Panc1 (cell line): ENCODE measurements at places on chromosomes 2 and 18. TPM values are rescaled to one million over a fixed set of nuclear protein-coding genes. Genes with fewer than 3 reads are reported as not detected.

DNA sequence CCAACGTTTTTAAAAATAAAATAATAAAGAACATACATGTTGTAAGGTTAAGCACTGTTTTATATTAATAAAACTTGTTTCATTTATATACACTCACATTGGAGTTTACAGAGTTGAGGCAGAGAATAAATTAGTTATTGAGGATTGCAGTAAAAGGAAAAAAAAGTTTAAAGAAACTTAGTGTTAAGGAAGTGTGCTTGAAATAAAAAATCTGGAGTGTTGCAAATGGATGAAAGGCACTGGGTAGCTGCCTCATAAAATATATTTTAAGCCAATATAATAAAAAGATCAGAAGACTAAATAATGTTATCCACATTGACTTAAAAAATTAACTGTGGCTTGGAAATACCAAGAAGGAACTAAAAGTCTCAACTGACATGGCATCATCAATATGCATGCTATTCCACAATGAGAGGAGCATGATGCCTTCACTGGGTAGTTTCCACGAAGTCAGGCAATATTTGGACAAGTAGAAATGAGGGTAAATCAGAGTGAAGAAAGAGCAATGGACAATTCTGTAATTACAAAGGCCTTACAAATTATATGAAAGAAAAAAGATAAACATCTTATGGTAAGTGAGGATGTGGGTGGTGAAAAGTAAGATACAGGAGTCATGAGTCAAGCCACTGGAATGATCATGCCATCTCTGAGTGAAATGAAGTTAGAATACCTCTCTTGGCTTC is 2.5 kb downstream of the GALNT3 start:
- DNase-seq = no peak

DNA sequence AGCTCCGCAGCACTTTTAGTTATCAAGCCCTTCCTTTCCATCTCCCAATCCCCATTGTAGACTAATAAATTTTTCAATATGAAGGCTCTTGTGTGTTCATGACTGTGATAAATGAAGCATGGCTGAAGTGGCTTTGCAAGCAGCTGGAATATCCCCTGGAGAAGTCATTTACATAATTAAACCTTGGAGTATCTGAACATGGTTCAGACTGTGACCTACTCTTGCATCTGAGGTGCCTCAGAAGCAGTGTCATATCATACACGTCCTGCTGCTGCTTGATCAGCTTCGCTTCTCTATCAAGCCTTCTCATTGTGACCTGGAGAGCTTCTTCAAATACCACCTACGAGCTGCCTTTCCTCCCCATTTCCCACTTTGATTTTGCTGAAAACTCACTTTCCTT is 48.4 kb upstream of the ZNF397 start:
- DNase-seq = no peak

DNA sequence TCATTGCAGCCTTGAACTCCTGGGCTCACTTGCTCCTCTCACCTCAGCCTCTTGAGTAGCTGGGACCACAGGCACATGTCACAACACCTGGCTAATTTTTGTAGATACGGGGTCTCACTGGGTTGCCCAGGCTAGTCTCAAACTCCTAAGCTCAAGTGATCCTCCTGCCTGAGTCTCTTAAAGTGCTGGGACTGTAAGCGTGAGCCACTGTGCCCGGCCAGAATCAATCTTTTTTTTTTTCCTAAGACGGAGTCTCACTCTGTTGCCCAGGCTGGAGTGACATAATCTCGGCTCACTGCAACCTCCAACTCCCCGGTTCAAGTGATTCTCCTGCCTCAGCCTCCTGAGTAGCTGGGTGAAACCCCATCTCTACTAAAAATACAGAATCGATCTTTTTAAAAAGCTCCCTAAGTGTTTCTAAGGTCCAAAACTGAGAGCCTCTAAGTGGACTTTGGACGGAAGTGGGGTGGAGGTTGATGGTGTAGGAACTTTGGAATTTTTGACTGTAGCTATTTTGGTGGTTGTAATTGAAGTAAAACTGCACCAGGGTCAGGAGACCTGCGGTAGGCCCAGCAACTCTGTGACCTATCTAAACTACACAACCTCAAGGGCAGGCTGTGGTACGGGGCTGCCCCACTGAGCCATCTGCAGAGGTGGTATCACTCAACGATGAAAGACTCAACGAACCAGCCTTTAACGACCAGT is 82.9 kb downstream of the POLR1A start:
- no peak for DNase-seq

GRCh38 chr2:16223841-16224177 is 283.5 kb downstream of the MYCN start:
- no peak for DNase-seq

- DNase-seq = no peak
Measured at GRCh38 chr2:121182520-121182919, 102.5 kb downstream of the TFCP2L1 start.

- DNase-seq = no peak
Measured at GRCh38 chr2:26059542-26059941, 25.7 kb downstream of the RAB10 start.

DNA sequence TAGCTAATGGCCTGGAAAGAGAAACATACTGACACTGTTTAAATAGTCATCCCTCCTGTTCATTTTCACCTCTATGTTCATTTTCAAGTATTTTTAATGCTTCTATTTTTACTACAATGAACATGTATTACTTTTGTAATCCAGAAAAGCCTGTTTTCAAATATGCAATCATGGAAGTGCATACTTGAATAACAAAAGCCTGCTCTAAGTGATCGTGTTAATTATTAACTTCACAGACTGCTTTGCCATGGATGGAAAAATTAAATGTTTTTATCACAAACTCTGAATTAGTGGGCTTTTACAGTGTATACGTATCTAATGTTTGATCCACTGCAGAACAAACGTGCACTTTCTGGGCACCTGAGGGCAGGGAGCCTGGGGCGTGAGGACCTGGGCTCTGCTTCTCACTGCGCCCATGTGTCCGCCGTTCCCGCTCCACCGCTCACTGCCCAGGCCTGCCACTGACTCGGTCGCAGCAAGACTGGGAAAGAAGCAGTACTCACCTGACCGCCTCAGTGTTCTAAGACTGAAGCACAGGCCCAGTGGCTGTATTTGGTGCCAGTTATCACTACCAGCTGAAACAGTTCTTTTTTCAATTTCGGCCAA is 80.6 kb downstream of the UXS1 start:
- DNase-seq = no peak

- DNase-seq = no peak
Measured at GRCh38 chr2:233498126-233498525, 68.5 kb downstream of the USP40 start.

DNA sequence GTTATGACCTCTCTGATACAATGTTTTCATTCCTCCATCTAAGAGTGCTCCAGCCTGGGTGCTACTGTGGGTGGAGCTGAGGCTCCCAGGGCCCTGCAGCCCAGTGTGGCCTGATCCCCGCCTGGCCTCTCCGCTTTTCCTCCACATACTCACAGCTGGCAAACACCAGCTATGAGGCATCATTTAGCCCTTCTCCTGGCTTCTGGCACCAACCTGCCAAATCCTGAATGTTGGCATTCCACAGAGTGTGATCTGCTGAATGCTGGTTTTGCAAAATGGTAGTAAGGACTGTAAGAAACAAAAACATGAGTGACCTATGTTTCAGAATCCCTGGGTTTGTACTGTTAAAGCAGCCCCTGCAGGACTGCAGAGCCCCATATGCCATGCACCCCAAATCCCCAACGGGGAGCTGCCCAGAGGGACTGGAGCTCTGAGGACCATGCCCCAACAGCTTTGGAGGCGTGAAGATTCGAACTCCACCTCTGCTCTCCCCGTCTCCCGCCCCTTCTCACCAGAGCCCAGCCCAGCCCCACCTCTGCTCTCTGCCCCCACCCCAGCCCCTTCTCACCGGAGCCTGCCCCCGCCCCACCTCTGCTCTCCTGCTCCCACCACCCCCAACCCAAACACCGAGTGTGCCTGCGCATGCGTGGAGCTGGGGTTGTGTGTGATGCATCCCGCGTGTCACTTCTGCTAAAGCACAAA is 4.2 kb downstream of the SLC66A2 start:
- DNase-seq = no peak

- no peak for DNase-seq
Measured at GRCh38 chr2:215832791-215833190, 180.6 kb downstream of the MREG start.

- no peak for DNase-seq
Measured at GRCh38 chr2:242065426-242065825, 195.9 kb downstream of the RTP5 start.

DNA sequence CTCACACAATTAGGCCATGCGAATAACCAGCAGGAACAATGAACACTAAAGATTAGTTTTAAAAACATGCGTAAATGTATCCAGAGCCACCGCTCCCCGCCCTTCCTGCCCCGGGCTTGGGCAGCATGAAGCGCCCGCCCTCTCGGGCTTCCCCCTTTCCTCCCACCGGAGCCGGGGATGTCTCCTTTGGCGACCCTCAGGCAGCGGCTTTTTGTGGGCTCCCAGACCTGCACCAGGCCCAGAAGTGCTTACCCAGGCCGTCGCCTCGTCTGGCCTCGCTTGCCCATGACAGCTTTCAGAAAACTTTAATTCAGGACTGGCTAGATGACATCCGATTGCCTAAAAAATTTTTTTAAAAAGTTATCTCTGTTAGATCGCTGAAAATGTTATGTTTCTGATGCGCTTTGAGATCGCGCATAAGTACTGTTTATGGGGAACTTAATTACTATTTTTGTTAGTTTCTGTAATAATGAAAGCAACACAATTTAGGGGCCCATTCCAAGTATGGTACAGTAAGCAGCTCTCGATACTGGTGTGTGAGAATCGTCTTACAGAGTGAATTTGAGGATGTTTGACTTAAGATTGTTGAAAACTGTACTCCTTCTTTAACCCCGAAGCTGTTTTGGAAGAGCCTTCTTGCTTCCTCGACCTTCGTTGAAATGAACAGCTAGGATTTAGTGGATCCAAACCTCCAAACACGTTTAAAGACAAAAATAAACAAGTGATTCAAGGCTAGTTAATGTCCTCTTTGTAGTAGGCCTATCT is 1.1 kb downstream of the MAP3K20 start:
- no peak for DNase-seq

GRCh38 chr2:45009928-45010701 is 863 bp upstream of the SIX2 start:
- DNase-seq = no peak

DNA sequence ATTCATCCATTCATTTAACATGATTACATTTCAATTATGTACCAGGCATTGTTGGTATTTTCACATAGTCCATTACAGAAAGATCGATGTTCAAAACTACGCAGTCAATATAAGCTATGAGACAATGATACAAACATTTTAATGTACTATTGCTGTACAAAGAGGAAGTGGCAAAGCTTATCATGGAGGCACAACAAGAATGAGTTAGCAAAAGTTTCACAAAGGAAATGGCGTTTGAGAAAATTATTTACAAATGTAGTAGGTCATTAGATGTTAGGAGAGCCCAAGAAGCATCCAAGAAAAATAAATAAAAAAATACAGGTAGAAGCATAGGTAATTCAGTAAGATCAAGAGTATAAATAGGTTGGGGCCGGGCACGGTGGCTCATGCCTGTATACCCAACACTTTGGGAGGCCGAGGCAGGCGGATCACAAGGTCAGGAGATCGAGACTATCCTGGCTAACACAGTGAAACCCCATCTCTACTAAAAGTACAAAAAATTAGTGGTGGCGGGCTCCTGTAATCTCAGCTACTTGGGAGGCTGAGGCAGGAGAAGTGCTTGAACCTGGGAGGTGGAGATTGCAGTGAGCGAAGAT is 1730.8 kb upstream of the CELF4 start:
- no peak for DNase-seq

DNA sequence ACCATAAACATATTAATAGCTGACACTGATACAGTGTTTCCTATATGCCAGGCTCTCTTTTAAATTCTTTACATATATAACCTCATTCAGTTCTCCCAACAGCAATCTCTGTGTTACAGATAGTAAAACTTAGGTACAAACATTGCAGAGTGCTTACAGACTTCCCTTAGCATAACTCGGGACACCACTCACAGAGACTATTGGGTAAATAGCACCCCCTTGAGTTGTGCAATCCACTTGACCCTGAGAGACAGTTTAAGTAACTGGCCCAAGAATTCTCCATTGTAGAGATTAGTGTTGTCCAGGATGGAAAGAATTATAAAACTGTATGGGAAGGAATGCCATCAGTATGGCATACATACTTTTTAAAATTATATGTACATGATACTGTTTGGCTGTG is 110.1 kb downstream of the POLE4 start:
- DNase-seq = no peak

- no peak for DNase-seq
Measured at GRCh38 chr18:9449600-9450414, 25.5 kb upstream of the RALBP1 start.

DNA sequence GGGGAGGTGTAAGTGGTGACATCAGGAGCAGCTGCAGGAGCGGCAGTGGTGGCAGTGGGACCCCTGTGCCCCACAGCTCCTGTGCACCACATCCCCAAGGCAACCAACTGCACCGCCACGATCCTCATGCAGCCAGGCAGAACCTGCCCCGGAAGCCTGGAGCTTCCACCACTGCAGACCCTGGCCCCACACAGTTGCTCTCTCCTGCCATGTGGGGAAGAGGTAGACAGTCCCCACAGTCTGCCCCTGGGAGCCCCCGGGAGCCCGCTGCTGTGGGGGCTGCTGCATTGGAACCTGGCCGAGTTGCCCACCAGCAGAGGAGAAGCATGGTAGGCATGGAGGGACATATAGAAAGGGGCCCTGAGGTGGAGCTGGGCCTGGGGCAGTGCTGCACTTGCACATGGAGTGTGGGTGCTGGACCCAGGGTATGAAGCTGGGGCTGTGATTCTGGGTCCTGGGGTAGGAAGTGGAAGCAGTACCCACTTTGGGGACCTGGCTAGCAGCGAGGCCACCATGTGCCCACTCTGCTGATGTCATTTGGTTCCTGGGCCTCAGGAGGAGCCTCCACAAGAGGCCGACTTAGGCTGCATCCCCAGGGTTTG is 623.3 kb upstream of the LRRTM4 start:
- DNase-seq = no peak

Gene SLC16A14
- 3.2 TPM for total RNA-seq

Gene CMPK2
- 0.80 TPM for total RNA-seq

Gene PROC
- 1.1 TPM for total RNA-seq

Gene POTEI
- total RNA-seq = 0.92 TPM

Gene FSHR
- total RNA-seq = not detected

Gene DIPK1C
- total RNA-seq = 0.26 TPM

Gene EPB41L3
- total RNA-seq = 0.36 TPM

Gene TCF23
- 0.03 TPM for total RNA-seq

Gene SULT1C2
- 0.31 TPM for total RNA-seq

Gene SAG
- not detected for total RNA-seq

Gene GPR155
- 2.1 TPM for total RNA-seq

Gene TRIM43
- total RNA-seq = not detected

Gene FNDC4
- total RNA-seq = 1.3 TPM

Gene BOLL
- total RNA-seq = not detected

Gene MAL
- 1.3 TPM for total RNA-seq

Gene SRD5A2
- not detected for total RNA-seq
